Iris pigment epithelial cell (primary cell): ENCODE measurements at places on chromosomes 6 and 20.

- peak; percentile 88 for DNase-seq
Observed at GRCh38 chr20:34262488-34263288, 21.5 kb downstream of the ASIP start.

DNA sequence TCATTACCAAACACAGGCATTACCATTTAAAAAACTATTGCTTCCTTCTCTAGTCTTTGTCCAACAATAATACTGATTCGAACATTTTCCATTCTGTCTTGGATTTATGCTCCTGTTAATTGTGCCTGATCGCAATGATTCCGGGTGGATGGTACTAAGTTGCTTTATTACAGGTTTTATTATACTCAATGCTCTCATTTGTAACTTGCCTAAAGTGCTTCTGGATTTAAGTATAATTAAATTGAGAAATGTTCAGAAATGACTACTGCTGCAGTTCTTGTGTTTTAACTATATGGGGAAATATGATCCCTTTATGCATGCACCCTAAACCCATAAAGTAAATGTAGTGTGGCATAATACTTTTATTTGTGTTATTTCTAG lies 7.2 kb downstream of the TFAP2A start:
- DNase-seq, result no peak

GRCh38 chr6:152532556-152533422 lies 104.4 kb downstream of the SYNE1 start:
- DNase-seq, result no peak

GRCh38 chr6:35401514-35401913 lies 50.6 kb upstream of the FANCE start:
- no peak for DNase-seq

GRCh38 chr6:2695454-2696095 lies 55.1 kb downstream of the MYLK4 start:
- DNase-seq, result peak; percentile 59

GRCh38 chr20:13140201-13140600 lies 80.9 kb upstream of the ISM1 start:
- no peak for DNase-seq

DNA sequence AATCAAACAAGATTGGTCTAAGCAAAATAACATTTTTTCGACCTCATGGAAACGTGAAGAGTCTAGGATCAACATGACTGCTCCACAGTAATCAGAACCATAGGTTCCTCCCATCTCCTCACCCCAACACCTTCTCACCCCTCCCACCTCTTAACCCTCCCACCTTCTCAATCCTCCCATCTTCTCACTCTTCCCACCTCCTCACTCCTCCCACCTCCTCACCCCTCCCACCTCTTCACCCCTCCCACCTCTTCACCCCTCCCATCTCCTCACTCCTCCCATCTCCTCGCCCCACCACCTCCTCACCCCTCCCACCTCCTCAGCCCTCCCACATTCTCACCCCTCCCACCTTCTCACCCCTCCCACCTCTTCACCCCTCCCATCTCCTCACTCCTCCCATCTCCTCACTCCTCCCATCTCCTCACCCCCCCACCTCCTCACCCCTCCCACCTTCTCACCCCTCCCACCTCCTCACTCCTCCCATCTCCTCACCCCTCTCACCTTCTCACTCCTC lies 567.4 kb downstream of the C6orf118 start:
- no peak for DNase-seq

DNA sequence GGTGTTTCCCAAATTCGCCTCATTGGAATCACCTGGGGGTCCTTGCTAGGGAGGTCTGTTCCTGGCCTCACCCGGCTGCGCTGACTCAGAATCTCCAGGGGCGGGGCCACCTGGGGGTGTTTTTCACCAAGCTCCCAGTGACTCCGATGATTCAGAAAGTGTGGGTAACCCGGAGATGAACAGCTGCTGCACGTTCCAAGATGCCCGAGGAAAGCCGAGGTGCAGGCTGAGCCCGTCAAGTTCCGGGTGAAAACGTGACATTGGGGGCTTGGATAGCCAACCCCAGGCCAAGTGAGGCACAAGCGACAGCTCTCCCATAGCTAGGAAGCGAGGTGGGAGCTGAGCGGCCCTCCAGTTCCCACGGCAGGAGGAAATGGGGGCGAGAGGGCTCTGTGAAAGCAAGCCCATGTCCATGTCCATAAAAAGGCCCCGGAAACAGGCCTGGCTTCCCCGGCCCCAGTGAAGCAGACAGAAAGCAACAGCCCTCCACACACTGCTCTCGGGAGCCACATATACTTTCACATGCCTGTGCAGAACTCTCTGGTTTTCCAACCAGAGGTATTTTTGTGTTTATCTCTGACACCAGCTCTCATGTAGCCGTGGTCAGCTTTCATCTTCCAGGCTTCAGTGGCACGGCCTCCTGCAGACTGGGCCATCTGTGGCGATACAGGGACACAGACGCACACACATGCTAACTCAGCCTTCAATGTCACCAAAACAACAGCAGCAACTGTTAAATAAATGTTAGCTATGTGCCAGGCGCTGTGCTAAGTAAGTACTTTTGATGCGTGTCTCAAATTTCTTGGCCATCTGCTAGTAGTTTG lies 90.7 kb upstream of the CCDC28A start:
- DNase-seq, result peak; percentile 89

DNA sequence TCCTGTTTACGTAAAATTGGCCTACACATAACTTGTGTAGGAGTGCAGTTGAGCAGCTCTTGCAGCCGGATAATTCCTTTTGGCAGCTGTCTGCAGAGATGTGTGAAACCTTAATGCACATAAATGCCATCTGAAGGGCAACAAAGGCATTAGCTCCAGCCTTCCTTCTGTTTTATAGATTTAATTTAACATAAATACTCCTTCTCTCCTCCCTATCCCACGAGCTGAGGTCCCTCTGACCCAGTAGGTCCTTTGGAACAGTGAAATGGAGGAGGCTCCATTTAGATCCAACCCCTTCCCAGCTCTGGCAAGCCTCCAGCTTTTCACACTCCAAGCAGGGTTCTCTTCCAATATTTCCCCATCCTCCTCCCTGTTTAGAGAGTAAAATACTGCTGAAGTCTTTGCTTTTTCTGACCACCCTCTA lies 6.5 kb downstream of the PLEKHG1 start:
- DNase-seq, result no peak

- DNase-seq, result peak; percentile 70
Observed at GRCh38 chr20:4720041-4720976, 1.4 kb upstream of the PRND start.

- no peak for DNase-seq
Observed at GRCh38 chr6:149169761-149170511, 147.6 kb upstream of the TAB2 start.

DNA sequence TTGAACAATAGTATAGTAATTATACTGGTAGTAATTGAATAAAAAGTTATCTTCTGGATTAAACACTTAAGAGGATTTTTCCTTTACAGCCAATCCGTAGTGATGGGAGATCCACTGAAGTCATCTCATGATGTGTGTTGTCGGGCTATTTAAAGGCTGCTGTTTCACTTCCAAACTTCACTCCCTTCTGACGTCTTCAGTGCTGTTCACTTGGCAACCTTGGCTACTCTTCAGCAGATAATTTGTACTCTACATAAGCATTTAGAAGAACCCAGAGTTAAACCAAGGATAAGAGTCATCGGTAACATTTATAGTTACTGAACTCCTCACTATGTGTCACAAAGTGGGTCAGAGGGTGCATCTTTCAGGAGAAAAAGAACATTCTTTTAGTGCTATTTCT lies 179.1 kb upstream of the EYA4 start:
- DNase-seq, result peak; percentile 53

DNA sequence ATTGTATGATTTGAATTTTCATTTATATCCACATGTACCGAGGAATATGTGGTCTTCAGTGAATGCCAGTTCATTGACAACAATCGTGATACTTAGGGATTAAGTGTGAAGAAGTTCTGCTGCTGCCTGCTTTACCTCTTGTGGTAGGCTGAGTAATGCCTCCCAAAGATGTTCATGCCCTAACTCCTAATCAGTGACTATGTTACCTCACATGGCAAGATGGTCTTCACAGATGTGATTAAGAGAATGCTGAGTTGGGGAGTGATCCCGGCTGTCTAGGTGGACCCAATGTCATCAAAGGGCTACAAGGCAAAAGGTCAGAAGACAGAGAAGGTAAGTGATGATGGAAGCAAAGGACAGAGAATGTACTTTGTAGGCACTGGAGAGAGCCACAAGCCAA lies 181.0 kb downstream of the FOXC1 start:
- DNase-seq, result no peak

GRCh38 chr6:73121421-73121993 lies 103.8 kb downstream of the KHDC1L start:
- DNase-seq, result peak; percentile 21

DNA sequence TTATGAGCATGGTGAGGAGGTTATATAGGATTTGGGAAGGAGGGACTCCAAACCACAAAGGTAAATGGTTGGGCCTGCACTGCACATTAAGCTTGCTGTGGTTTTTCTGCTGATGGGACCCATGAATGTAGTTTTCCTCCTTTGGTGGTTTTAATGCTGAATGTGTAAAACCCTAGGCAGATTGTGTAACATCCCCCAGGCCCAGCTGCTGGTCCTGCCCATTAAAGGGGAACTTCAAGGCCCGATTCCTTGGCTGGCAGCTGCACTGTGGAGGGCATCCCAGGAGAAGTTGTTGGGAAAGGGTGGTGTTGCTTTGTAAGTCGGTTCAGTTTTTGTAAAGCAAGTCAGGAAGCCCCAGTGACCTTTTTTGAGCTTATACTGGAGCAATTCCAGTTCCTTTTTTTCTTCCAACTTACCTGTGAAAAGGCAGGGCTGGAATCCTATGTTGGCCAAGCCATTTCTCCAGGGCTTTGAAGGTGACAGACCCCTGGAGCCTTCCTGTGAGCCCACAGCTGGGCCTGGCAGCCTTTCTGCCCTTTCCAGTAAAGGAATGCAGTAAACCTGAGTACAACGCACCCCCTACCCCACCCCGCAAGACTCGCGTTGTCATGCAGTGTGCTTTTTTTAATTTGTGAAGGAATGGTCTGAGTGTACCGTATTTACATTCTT lies 43.1 kb upstream of the NAA20 start:
- peak; percentile 83 for DNase-seq

- DNase-seq, result peak; percentile 54
Observed at GRCh38 chr6:104325341-104326172, 534.2 kb downstream of the HACE1 start.

- peak; percentile 100 for DNase-seq
Observed at GRCh38 chr6:134295953-134296553, 21.9 kb downstream of the SGK1 start.

DNA sequence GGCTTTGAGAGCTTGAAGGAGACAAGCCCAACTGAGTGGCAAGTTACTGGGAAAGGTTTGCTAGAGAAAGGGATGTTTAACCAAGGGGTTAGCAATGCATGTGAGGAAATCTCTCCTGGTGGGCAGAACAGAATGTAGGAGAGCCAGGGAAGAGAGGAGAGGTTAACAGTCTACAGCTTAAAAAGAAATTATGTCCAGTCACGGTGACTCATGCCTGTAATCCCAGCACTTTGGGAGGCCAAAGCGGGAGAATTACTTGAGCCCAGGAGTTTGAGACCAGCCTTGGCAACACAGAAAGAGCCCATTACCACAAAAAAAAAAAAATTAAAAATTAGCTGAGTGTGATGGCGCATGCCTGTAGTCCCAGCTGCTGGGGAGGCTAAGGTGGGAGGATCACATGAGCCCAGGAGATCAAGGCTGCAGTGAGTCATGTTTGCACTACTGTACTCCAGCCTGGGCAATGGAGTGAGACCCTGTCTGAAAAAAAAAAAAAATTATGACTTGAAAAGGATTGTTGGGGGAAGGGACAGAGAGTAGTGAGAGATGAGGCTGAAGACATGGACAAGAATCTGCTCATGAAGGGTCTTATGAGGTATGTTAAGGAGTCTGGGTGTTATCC lies 264.9 kb downstream of the TBC1D7 start:
- DNase-seq, result no peak

- DNase-seq, result no peak
Observed at GRCh38 chr6:163408352-163408991, 6.0 kb upstream of the QKI start.

GRCh38 chr20:34022151-34022838 lies 28.6 kb downstream of the RALY start:
- DNase-seq, result peak; percentile 11

- no peak for DNase-seq
Observed at GRCh38 chr6:15555101-15556038, 107.5 kb downstream of the DTNBP1 start.

- DNase-seq, result no peak
Observed at GRCh38 chr20:22070610-22071058, 365.2 kb downstream of the PAX1 start.

DNA sequence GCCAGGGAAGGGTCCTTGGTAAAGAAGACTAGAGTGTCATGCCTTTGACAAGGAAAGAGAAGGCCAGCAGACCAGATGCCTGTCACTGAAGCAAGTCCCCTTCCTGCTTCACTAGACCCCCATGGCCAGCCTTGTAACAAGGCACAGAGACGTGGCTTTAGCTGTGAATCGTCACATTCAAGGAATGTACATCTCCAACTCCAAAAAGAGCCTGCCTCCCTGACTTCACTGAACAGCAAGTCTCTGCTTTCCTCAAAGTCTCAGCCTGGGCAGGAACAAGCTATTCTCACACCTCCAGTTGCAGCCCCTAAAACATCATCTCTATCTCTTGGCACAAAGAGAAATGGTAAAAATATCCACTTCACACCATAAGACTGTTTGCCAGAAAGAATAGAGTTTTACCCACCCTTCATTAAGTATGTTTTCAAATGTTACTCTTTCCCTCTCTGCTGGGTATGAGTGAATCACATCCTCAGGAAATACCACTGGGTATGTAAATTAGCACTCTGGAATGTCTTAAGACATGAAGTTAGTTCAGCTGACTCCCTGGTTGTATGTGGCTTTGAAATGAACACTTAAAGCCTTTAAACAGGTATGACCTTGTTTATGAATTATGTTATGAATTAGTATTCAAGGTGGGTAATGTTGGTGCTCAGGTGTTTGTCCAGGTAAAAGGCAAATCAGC lies 46.4 kb upstream of the NT5E start:
- DNase-seq, result peak; percentile 96

DNA sequence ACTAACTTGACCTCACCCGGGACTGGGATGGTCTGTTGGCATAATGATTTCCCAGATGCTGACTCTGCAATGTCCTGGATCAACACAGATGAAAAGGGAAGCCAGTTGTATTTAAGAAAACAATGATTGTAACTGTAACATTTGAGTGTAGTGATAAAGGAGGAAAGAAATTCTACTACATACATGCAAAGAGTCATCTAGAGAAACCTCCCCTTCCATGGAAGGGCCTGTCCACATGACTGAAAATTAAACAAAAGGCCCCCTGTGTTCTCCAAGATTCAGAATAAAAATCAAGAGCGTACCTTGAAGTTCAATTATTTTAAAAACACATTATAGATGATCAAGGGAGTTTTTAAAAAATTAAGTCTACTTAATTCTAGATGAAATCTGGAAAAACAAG lies 151.2 kb downstream of the FOXC1 start:
- DNase-seq, result no peak
